ENCODE measurements at places on chromosomes 5 and 9. TPM values are rescaled to one million over a fixed set of nuclear protein-coding genes. Genes with fewer than 3 reads are reported as not detected.

The NKD2 gene
- total RNA-seq, result 1.5 TPM

The TXNDC8 gene
- total RNA-seq, result not detected

The CDH18 gene
- total RNA-seq, result not detected

GRCh38 chr9:75064307-75065025 lies 23.5 kb downstream of the NMRK1 start:
- no peak for DNase-seq
- peaks cover 4% of the 10 kb centered on the region for H3K4me1 ChIP-seq
- H3K27ac ChIP-seq, result no peak overlapping the region
- H3K36me3 ChIP-seq, result peaks cover 11% of the 10 kb centered on the region

The SOWAHA gene
- total RNA-seq, result not detected

GRCh38 chr5:122607818-122608217 lies 167.1 kb upstream of the SNX2 start:
- no peaks in the 10 kb centered on the region for H3K36me3 ChIP-seq
- no peaks in the 10 kb centered on the region for H3K27me3 ChIP-seq
- H3K4me3 ChIP-seq, result no peak overlapping the region
- H3K27ac ChIP-seq, result no peak overlapping the region
- no peaks in the 10 kb centered on the region for H3K4me1 ChIP-seq
- no peak for DNase-seq

- H3K4me3 ChIP-seq, result no peak overlapping the region
- DNase-seq, result no peak
- H3K27me3 ChIP-seq, result no peaks in the 10 kb centered on the region
- H3K36me3 ChIP-seq, result no peaks in the 10 kb centered on the region
- H3K4me1 ChIP-seq, result no peaks in the 10 kb centered on the region
- H3K27ac ChIP-seq, result no peak overlapping the region
These were observed 25.0 kb downstream of the LPAR1 start for GRCh38 chr9:111013250-111013649.

The RGS7BP gene
- not detected for total RNA-seq

The PCDHGA9 gene
- total RNA-seq, result not detected

DNA sequence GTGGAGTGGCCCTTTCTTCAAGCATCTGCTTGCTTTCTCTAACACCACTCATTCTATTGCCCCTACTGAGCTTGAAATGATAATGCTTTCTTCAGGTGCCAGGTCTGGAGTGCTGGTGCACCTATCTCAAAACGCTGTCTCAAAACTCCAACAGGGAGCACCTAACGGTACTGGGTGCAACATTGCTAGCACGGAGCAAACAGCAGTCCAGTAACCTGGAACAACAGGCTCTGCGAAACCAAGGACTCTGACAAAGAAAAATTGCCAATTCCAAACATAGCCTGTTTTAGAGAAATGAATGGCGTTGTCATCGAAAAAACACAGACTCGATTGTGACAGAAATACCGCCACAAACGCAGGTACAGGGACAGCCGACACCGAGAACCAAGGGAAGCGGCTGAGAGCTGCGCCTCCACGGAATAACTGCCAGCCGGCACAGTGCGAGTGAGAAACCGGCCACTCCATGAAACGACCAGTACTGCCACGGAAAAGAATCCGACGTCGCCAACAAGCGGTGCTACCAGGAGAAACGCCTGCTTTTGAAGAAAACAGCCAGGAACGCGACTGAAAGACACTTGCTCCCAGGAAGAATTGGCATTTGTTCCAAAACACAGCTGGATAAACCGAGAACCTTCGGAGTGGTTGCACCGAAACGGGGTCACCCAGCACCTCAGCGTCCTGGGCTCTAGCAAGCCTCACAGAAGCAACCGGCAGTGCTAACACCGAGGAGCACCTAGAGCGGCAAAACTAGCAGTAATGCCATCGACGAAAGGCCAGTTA lies 3.1 kb downstream of the ANXA2R start:
- no peak for DNase-seq
- no peaks in the 10 kb centered on the region for H3K36me3 ChIP-seq
- H3K27ac ChIP-seq, result peak overlapping the region; percentile 92
- peak overlapping the region; percentile 81 for H3K4me3 ChIP-seq
- no peaks in the 10 kb centered on the region for H3K27me3 ChIP-seq

The QRFP gene
- not detected for total RNA-seq

GRCh38 chr9:35103660-35104191 lies 795 bp upstream of the STOML2 start:
- H3K27ac ChIP-seq, result peak overlapping the region; percentile 97
- peak overlapping the region; percentile 98 for H3K4me3 ChIP-seq
- H3K4me1 ChIP-seq, result peaks cover 22% of the 10 kb centered on the region
- peaks cover 35% of the 10 kb centered on the region for H3K36me3 ChIP-seq
- DNase-seq, result no peak

- H3K4me3 ChIP-seq, result no peak overlapping the region
- H3K27me3 ChIP-seq, result no peaks in the 10 kb centered on the region
- no peak for DNase-seq
- no peak overlapping the region for H3K27ac ChIP-seq
- H3K4me1 ChIP-seq, result no peaks in the 10 kb centered on the region
These were observed 428.6 kb downstream of the DMAC1 start for GRCh38 chr9:7370988-7371387.

The ARL15 gene
- 5.7 TPM for total RNA-seq

DNA sequence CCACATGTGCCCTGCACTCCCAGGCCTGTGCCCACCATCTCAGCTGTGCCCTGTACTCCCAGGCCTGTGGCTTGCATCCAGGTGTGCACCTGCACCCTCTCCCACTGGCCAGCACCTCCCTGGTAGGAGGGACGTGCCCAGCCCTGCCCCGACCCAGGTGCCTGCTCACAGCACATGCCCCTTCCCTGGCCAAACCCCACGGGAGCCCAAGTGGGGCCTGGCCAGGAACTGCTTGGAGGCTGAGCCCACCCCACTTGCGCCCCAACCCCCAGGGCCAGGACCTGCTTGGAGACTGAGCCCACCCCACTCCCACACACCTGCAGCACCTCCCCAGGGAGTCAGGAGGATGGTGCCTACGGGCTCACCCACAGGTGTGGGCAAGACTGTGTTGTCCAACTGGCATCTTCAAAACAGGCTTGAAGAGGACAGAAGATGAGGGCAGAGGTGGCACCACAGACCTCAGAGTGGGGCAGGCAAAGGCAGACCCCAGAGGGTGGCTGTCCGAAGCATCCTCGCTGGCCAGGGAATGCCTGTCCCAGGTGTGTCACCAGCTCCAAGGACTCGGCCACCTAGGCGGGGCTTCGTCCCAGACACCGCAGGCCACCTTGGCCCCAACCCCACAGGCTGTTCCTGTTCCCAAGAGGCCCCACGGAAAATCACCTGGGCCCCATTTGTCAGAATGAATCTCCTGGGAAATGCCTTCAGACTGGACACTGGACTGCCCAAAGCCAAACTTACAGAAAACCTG lies 10.8 kb downstream of the ZDHHC11B start:
- no peaks in the 10 kb centered on the region for H3K36me3 ChIP-seq
- no peak overlapping the region for H3K27ac ChIP-seq
- DNase-seq, result no peak
- no peaks in the 10 kb centered on the region for H3K27me3 ChIP-seq

The NRARP gene
- total RNA-seq, result 4.4 TPM

The PTGDS gene
- total RNA-seq, result not detected

DNA sequence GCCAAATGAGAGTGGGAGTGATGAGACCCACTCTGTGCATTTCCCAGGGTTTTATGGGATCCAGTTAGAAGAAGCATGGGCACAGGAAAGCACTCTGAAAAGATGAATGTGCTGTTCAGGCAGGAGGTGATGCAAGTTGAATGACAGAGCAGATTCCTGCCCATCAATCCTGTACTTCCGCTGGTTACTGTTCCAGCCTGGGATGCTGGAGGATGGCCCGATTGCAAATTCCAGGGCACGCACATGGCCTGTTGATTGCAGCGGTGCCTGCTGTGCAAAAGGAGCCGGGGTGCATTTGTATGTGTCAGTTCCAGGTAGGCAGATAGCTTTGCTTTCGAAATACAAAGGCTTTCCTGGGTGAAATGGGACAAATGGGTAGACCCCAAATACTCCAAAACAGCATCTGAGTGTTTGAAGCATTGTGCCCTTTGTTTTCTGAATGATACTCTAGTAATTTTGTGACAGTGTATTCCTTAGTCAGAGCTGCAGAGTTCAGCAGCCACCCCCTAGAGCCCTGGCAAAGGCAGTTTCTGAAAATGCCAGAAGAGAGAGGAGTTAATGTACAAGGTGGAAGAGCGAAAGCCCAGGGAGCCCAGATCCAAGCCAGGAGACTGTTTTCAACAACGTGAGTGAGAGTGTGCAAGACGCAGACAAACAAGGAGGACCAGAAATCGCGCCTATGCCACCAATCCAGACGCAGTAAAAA lies 454.2 kb upstream of the CLINT1 start:
- no peak overlapping the region for H3K27ac ChIP-seq
- H3K4me3 ChIP-seq, result no peak overlapping the region
- H3K27me3 ChIP-seq, result peaks cover 2% of the 10 kb centered on the region
- no peaks in the 10 kb centered on the region for H3K36me3 ChIP-seq
- DNase-seq, result no peak

The SPATA31A3 gene
- total RNA-seq, result not detected

The KIF4B gene
- not detected for total RNA-seq

The FAM169A gene
- total RNA-seq, result 10.4 TPM

DNA sequence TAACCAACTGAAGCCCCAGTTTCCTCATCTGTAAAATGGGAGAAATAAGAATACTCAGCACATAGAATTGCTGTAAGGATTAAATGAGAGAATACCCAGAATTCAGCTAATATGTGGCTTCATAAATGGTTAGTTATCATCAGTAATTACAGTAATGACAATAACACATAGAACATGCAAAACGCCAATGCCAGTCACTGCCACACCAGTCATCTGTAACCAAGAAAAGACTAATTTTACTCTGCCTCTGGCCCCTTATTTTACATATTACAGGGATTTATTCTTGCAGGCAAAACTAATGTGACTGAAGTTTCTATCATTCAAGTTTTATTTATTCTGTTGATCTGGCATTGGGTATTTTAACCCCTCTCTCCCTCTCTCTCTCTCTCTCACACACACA lies 46.5 kb downstream of the EBF1 start:
- peaks cover 45% of the 10 kb centered on the region for H3K27me3 ChIP-seq
- no peak for DNase-seq
- H3K4me3 ChIP-seq, result no peak overlapping the region
- H3K4me1 ChIP-seq, result peaks cover 5% of the 10 kb centered on the region
- H3K27ac ChIP-seq, result no peak overlapping the region
- no peaks in the 10 kb centered on the region for H3K36me3 ChIP-seq

DNA sequence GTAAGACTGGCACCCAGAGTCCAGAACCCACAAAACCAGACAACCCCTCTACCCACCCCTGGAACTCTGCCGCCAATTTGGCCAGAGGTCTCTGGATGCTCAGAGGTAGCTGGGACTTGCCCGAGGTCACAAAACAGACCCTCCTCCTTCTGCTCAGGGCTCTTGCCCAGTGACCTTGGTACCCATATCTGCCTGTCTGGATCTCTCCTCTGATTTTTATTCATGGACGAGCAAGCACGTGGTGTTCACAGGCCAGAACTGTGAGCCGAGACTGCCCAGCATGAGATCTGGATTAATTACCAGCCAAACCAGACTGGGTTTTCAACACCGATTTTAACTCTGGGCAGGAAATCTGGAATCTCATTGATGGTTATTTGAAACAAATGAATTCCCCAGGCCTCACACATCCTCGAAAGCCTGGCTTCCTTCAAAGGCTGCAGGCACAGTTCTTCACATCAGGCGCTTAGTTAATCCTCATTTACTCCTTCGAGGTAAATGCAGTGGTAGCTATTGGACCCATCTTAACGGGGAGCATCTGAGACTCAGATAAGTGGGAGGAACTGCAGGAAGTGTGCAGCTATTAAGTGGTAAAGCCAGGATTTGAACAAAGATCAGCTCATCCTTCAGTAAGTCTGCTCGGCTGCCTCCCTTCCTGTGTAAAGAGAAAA lies 21.4 kb downstream of the COL27A1 start:
- H3K4me1 ChIP-seq, result no peaks in the 10 kb centered on the region
- H3K4me3 ChIP-seq, result no peak overlapping the region
- peaks cover 3% of the 10 kb centered on the region for H3K27me3 ChIP-seq
- no peak overlapping the region for H3K27ac ChIP-seq
- no peaks in the 10 kb centered on the region for H3K36me3 ChIP-seq

Data from activated CD8-positive, alpha-beta T cell treated with anti-CD3 and anti-CD28 coated beads for 36 hours (primary cell).